ENCODE measurements at places on chromosomes 1 and 21.

GRCh38 chr1:35932158-35932636 lies 1.3 kb downstream of the AGO3 start:
- no peak for DNase-seq

GRCh38 chr1:166013232-166013631 lies 153.6 kb downstream of the FAM78B start:
- DNase-seq = no peak

DNA sequence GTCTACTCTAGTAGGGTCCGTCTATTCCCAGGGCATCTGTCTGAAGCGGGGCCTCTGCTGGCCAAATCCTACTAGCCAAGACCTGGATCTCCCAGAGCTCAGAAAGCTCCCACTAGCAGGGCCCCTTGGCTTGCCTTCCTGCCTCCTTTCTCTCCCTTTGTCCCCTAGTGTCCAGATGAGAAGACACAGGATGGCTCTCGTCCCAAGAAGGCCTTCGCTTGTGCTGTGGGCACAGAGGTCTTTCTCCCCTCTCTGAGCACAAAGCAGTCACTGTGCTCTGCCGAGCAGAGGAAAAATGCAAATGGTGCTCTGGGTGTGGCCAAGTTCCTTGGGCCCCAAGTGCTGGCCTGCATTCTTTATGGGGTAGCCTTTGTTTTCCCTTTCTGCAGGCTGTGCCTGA lies 13.0 kb upstream of the GPR137B start:
- DNase-seq = no peak

DNA sequence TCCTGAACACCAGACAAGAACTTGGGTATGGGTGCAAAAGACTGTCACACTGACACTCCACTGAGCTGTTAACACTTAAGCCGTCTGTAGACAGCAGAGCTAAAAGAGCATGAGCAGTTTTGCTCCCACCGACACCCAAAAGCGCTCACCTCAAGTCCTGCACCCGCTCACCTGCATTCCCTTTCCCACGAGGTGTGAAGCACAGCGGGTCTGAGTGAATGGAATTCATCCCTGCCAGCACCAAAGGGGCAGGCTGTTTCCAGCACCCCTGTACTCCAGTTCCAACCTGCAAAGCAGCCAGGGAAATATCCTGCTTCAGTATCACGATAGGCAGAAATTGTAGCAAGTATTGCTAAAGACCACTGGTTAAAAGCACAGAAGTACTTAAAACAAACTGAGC lies 28.8 kb downstream of the KRTAP21-3 start:
- DNase-seq = no peak

- peak; percentile 81 for DNase-seq
Observed at GRCh38 chr21:36260030-36260787, 59.8 kb upstream of the MORC3 start.

- DNase-seq = no peak
Observed at GRCh38 chr1:175274368-175274767, 81.8 kb upstream of the KIAA0040 start.

- DNase-seq = no peak
Observed at GRCh38 chr1:11520531-11521233, 41.7 kb downstream of the DISP3 start.

DNA sequence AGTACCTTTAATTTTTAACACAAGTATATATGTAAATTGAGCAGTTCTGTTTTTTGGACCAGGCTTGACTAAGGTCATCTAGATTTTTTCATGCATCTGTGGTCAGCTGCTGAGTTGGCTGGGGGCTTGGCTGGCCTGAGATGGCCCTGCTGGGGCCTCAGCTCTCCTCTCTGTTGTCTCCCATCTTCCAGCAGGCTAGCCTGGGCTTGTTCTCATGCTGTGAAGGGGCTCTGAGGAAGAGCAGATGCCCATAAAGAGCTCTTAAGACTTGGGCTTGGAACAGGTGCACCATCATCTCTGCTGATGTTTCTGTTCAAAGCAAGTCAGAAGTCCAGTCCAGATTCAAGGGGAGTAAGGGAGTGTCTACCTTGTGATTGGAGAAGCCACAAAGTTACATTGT lies 51.2 kb upstream of the TNR start:
- no peak for DNase-seq

- DNase-seq = no peak
Observed at GRCh38 chr1:93549811-93550210, 101.9 kb downstream of the FNBP1L start.

GRCh38 chr1:156499194-156499841 lies 1.3 kb downstream of the MEF2D start:
- DNase-seq = no peak

DNA sequence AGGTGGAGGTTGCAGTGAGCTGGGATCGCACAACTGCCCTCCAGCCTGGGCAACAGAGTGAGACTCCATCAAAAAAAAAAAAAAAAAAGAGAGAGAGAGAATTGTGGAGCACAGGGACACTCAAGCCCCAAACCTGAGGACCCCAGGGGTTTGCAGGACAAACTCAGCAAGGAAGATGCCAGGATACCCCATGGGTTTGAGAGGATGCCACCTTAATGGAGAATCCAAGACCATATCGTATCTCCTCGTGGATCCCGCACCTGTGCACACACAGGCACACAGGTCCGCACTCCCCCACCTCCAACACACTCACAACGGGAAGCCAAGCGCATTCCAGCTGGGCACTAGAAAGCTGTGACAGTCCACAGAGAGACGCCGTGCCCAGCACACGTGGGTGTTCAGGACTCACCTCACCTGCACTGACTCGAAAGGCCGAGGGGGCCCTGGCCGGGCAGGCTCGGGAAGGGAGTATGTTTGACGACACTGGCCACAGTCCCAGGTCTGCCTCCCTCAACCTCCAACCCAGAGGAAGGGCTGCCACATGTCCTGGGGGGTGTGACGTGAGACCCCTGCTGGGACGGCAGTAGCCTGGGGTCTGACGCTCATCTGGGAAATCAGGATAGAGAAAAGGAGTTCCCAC lies 11.1 kb downstream of the CHD5 start:
- DNase-seq = no peak

DNA sequence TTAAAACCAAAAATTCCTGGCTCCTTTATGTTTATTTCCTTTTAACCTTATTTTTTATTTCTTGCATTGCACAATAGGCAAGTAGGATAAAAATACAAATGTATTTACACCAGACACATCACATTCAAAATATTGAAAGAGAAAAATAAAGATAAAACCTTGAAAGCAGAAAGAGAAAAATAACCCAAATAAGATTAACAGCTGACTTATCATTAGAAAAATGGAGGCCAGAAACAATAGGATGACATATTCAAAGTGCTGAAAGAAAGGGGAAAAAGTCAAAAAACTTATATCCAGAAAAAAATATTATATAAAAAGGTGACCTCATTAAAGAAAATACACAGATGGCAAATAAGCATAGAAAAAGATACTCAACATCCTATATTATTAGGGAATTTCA lies 459.4 kb downstream of the NUF2 start:
- DNase-seq = no peak
